Type B pancreatic cell (in vitro differentiated cells): ENCODE measurements at places on chromosomes 13 and 19. TPM values are rescaled to one million over a fixed set of nuclear protein-coding genes. Genes with fewer than 3 reads are reported as not detected.

- no peak overlapping the region for H3K27ac ChIP-seq
- peaks cover 5% of the 10 kb centered on the region for H3K4me1 ChIP-seq
- no peak overlapping the region for H3K4me3 ChIP-seq
Measured at GRCh38 chr13:41492432-41493260, 35.3 kb downstream of the RGCC start.

- peaks cover 34% of the 10 kb centered on the region for H3K4me1 ChIP-seq
- no peak overlapping the region for H3K27ac ChIP-seq
- no peaks in the 10 kb centered on the region for H3K27me3 ChIP-seq
Measured at GRCh38 chr13:40485611-40486517, 180.6 kb downstream of the FOXO1 start.

GRCh38 chr13:44308352-44308751 lies 65.3 kb upstream of the SERP2 start:
- no peak for DNase-seq
- peaks cover 4% of the 10 kb centered on the region for H3K27me3 ChIP-seq
- no peaks in the 10 kb centered on the region for H3K36me3 ChIP-seq
- H3K4me3 ChIP-seq = no peak overlapping the region
- H3K4me1 ChIP-seq = peaks cover 26% of the 10 kb centered on the region

DNA sequence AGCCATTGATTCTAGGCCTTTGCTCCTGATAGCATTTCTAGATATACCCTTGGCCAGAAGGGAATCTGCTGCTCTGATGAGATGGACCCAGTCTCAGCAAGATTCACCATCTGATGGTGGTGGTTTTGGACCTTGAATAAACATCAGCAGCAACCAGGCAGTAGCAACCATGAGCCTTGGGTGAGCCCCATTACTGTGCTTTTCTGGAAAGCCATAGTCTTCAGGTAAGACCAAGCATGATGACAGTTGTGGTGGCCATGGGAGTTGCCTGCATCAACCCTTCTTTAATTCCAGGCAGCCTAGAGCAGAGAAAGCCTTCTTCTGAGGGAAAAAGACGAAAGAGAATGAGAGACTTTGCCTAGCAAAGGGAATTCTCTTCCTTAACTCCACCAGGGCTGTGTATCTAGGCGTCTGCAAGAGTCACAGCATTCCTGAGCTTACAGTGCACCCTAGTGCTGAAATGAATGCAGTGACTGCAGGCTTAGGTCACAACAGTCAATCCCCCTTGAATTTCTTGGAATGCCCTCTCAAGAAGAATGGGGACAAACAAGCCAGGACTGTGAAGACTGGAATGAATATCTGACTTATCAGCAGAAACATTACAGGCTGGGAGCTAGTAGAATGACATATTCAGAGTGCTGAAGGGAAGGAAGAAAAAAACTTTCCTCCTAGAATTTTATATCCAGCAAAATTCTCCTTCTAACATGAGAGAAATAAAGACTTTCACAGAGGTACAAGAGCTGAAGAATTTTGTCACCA lies 942.4 kb upstream of the PCDH20 start:
- no peaks in the 10 kb centered on the region for H3K27me3 ChIP-seq
- peaks cover 8% of the 10 kb centered on the region for H3K4me1 ChIP-seq
- no peaks in the 10 kb centered on the region for H3K36me3 ChIP-seq
- H3K4me3 ChIP-seq = no peak overlapping the region

- H3K27ac ChIP-seq = no peak overlapping the region
- no peaks in the 10 kb centered on the region for H3K36me3 ChIP-seq
- H3K4me1 ChIP-seq = peaks cover 8% of the 10 kb centered on the region
- H3K27me3 ChIP-seq = peaks cover 12% of the 10 kb centered on the region
- DNase-seq = no peak
Measured at GRCh38 chr19:46537136-46538097, 41.8 kb upstream of the PNMA8B start.

- peaks cover 40% of the 10 kb centered on the region for H3K4me1 ChIP-seq
- peaks cover 15% of the 10 kb centered on the region for H3K27me3 ChIP-seq
- peak overlapping the region; percentile 95 for H3K27ac ChIP-seq
- peaks cover 13% of the 10 kb centered on the region for H3K36me3 ChIP-seq
Measured at GRCh38 chr19:40811478-40812341, 12.7 kb downstream of the EGLN2 start.

GRCh38 chr19:46697204-46697960 lies 19.5 kb downstream of the PRKD2 start:
- H3K27ac ChIP-seq = peak overlapping the region; percentile 42
- DNase-seq = peak; percentile 88
- peaks cover 4% of the 10 kb centered on the region for H3K4me1 ChIP-seq

DNA sequence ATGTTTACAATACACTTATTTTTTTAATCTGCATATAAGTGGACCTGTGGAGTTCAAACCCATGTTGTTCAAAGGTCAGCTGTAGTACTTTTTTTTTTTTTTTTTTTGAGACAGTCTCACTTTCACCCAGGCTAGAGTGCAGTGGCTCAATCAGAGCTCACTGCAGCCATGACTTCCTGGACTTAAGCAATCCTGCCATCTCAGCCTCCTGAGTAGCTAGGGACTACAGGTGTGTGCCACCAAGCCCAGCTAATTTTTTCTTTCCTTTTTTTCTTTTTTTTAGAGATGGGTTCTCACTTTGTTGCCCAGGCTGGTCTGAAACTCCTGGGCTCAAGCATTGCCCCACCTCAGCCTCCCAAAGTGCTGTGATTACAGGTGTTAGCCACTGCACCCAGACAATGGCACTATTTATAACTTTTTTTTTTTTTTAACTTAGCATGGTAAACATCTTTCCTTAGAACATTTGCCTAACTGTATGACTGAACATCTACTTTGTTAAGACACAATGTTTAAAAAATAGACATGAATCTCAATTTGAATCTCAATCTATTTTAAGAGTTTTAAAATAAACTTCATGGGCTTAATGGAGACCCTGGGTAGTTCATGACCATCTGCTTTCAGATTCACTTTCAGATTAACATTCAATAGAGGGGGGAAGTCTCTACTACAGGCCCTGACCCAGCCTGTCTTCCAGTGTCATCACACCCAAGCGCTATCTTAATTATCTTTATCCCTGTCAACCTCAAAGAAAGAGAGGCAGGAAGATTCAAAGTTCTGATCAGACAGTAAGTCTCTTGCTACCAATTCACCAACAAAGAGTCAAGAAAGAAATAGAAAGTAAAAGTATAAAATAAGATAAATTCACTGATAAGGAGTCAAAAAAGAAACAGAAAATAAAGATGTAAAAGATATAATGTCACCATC lies 97.7 kb upstream of the DOCK9 start:
- H3K4me3 ChIP-seq = no peak overlapping the region
- H3K27me3 ChIP-seq = no peaks in the 10 kb centered on the region
- peaks cover 8% of the 10 kb centered on the region for H3K36me3 ChIP-seq
- no peak overlapping the region for H3K27ac ChIP-seq
- DNase-seq = no peak

GRCh38 chr13:23793711-23794110 lies 95.5 kb downstream of the MIPEP start:
- peaks cover 14% of the 10 kb centered on the region for H3K36me3 ChIP-seq
- no peak overlapping the region for H3K27ac ChIP-seq
- H3K4me3 ChIP-seq = no peak overlapping the region
- H3K4me1 ChIP-seq = peaks cover 3% of the 10 kb centered on the region
- no peaks in the 10 kb centered on the region for H3K27me3 ChIP-seq

Gene DMRTC2
- total RNA-seq = not detected in 2 replicates

Gene MFSD12
- total RNA-seq = 74.1 and 80.9 TPM in 2 replicates
